Epithelial cell of prostate (primary cell): ENCODE measurements at places on chromosomes 7 and 10.

DNA sequence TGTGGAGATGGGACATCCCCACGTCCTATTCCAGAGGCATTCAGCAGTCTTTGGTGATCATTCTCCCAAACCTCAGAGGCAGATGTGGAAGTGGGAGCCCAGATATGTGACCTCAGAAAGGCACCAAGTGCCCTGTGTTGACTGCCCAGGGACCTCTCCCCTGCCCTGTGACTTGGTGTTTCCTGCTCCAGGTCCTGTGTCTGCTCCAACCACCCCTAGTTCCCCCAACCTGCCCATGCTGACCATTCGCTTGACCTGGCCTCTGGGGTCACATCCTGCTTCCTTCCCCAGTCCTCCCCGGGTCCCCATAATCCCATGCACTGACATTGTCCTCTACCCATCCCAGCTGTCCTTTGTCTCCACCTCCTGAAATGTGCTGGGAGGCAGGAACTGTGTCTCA is 7.6 kb downstream of the CYP26A1 start:
- DNase-seq = no peak

DNA sequence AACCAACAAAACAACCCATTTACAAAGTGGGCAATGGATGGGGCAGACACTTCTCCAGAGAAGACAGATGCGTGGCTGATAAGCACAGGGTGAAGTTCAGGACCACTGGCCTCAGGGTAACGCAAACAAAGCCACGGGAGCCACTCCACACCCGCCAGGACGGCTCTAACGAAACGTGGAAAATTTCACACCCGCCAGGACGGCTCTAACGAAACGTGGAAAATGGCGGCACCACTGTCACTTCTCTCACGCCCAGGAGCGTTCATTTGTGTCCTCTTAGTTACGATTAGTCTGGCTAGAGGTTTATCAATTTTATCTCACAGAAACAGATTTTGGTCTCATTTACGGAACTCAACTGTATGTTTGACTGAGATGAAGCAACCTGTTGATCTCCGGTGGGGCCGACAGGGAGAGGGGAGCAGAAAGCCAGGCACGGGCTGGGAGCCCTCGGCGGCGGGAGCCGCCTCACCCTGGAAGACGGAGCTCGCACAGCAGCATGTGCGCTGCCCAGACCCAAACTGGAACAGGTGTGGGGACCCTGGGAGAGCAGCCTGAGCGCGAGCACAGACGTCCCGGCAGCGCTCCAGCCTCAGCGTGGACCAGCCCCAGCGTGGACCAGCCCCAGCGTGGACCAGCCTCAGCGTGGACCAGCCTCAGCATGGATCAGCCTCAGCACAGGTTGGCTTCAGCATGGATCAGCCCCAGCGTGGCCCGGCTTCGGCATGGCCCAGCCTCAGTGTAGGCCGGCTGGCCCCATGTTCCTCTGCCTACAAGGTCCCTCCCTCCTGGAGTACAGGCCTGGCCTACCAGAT is 243.5 kb downstream of the MAD1L1 start:
- DNase-seq = no peak

DNA sequence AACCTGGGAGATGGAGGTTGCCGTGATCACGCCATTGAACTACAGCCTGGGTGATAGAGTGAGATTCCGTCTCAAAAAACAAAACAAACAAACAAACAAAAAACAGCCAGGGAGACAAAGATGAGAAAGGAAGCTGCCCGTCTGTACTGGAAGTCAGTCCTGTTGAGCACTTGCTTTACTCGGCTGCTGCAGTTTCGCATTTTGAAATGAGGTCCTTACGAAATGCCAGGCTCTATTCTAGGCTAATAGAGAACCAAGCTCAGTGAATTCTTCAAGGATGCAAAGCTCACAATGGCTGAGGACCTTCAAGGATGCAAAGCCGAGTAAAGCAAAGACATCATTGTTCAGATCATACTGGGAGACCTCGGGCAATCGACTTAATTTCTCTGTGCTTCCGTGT is 333.3 kb downstream of the CALN1 start:
- no peak for DNase-seq

- DNase-seq = no peak
Measured at GRCh38 chr7:95322854-95323253, 1.5 kb downstream of the PON1 start.

DNA sequence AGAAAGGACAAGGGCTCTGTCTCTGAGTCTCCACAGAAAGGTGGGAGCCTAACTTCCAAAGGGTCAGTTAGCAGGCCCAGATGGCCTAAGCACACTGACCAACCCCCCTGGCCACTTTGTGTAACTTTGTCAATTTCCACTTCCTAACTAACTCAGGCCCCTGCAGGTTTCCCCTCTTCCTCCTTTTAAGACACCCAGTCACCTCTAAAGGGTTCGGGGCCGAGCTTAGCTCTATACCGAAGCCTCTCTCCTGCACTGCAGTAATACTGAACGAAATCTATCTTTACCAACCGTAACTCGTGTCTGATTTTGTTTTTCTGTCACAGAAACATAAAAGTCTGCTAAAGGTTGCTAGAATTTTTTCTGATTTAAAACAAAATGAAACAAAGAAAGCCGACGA is 44.4 kb downstream of the CCDC3 start:
- DNase-seq = no peak

GRCh38 chr7:26989897-26990670 is 105.7 kb downstream of the HOXA1 start:
- no peak for DNase-seq

GRCh38 chr10:13586676-13587355 is at the start of gene PRPF18:
PRPF18 (plus strand) TSS chr10:13586965; CDS start chr10:13587087, 122 bp downstream.
- DNase-seq = peak; percentile 78

DNA sequence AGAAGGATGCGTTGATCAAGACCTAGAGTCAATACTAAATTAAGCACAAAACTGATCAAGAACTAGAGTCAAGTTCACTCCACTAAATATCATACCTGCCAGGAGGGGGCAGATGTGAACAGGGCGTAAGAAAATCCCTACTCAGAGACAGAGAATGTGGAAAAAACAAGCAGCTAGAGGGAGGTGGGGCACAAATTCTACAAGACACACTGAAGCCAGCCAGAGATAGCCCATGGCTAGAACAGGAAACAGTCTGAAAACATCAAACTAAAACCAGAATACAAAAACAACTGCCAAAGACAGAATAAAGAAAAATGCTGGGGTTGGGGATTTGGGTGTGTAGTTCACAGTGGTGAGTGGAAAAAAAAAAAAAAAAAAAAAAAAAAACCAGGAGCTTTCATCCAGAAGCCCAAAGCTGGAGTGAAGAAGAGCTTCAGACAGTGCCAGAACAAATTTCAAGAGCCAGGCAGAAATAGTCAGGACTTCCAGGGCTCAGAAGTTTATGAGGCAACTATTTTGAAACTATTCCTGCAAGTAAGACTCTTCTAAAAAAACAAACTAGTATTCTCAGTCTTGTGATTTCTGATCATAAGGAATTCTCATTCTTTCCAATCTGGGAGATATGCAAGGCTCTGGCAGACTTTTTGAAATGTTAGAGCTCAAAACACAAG is 118.3 kb downstream of the CCDC71L start:
- DNase-seq = no peak

DNA sequence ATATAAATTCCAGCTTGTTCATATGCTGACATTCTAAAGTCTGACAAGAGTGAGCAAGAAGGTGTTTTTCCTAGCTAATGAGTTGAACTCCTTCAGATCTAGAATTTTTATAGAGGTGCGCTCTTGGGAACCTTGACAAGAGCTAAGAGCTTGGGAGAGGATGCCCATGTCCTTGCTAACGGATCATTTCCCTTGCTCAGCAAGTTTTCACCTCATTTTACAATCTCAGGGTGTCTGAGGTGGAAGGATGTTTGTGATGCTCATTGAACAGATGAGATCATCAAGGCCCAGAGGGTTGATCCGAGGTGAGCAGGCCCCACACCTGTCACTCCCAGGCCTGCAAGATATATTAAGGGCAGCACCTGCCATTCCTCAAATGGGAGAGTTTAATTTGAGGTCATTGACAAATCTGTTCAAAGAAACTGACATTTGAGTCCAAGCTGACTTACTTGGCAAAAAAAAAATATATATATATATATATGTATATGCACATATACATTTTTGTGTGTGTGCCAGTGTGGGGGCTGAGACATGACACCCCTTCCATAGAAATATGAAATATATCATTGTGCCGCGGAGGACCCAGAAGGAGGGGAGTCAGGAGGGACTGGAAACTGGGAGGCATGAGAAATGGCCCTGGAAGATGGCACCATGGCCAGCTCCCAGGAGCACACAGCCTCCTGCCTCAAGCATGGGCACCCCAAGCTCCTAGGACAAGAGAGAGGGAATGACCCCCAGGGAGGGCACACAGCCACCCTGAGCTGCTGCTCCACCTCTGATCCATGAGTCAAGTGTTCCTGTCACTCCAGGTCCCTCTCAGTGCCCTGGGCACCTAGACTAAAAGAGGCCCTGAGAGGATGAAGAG is 17.3 kb upstream of the TMEM72 start:
- DNase-seq = no peak

- no peak for DNase-seq
Measured at GRCh38 chr7:2508327-2509215, 11.0 kb upstream of the LFNG start.

GRCh38 chr10:75407224-75407712 is 5.7 kb upstream of the ZNF503 start:
- DNase-seq = no peak

GRCh38 chr10:1605121-1605520 is 132.2 kb downstream of the ADARB2 start:
- DNase-seq = no peak

DNA sequence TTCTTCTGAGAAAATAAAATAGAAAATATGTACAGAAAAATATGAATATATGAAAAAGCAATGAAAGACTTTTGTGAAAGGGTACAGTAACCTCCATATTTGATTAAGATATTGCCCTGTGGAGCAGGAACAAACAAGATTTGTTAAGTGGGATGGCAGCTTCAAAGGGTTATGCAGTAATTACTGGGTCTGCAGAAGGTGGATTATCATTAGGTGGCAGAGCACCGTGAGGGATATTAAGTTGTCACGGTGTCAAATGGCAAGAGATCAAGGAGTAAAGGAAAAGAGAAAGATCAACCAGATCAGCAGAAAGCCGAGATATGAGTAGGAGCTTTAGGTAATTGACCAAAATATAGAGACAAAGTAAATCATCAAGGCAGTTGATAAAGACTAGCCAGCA is 44.1 kb downstream of the DGKB start:
- DNase-seq = no peak

DNA sequence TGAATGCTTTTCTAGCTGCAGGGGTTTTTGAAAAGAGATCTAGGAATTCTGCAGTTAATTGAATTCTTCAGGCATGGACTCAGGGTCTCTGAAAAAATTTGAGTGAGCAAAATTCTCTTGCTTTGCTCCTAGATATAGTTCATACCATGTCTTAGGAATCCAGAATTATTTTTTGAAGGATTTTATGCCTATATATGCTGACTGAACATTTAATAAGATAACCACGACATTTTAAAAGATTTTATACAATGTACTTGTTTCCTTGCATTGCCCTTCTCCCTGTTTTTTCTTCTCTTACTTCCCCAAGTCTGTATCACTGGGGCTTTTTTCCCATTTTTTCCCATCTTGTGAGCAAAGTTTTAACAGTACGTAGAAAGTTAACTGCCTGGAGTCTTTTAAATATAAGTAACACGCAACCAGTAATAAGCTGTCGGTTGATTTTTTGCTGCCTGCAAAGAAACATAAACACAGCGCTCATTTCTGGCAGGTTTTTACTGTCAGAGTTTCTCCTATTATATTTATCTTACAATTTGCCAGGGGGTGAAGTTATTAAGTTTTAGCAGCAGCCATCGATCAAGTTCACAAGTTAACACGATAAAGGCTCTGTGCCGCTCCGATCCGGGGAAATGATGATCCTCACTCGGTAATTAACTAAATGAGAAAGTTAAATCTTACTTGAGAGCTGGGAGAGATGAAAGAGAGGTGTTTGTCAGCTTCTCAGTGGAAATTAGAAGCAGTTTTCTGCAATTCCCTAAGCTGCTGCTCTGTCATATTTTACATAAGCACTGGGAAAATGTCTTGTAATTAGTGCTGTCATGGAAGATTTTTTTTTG is 81.0 kb downstream of the POLL start:
- DNase-seq = no peak

DNA sequence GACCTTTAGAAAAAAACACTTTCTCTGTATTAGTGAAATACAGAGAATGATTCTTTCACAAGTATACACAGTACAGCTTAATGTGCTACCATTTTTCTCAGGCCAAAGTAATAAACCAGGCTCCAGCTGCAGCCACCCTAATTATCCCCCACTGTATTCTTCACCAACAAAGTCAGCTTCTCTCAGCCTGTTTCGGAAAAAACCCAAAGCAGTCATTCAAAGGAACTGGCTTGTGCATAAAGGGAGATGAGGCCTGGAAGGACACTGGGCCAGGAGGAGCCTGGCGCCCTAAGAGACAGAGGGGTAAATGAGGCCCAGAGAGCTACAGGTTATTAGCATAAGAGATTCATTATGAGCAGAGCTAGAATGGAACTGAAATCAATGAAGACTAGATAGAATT is 9.2 kb downstream of the USP54 start:
- DNase-seq = no peak

DNA sequence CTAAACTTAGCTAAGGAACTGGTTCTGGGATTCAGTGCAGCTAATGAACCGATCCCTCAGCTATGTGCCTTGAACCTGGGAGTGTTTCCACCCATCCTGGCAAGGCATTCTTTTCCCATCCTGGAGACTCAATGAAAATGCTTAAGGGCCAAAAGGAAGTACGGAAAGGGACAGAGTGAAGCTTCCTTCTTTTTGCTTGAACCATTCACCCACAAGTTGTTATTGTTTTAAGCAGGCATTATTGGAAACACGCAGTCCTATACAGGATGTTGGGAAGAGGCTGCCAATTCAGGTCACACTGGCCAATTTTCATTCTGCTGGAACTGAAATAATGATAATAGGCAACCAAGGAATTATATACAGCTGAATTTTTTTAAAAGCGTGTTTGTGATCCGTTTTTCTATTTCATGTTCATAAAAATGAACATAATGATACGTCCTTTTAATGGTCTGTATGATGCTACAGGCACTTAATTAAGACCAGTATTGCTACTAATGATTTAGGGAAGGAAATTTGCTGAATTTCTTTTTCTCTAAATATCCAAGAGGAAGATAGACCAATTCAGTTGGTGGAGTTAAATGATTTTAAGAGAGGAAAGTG is 57.8 kb upstream of the FZD1 start:
- no peak for DNase-seq

- DNase-seq = no peak
Measured at GRCh38 chr7:71313553-71313952, 181.6 kb downstream of the GALNT17 start.

- no peak for DNase-seq
Measured at GRCh38 chr10:29112827-29113615, 175.8 kb upstream of the LYZL1 start.

DNA sequence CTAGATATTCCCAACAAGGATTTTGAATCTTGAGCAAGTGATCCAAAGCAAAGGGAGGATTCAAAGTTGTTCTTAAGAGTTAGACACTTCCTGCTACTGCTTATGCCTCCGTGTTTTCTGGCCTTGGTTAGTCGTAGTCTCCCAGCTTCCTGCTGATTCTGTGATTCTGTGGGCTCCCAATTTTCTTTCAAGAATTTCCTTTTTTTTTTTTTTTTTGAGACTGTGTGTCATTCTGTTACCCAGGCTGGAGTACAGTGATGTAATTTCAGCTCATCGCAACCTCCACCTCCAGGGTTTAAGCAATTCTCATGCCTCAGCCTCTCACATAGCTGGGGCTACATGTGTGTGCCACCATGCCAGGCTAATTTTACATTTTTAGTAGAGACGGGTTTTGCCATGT is 4.4 kb upstream of the ITGB8 start:
- no peak for DNase-seq

- no peak for DNase-seq
Measured at GRCh38 chr10:124698545-124699469, 45.4 kb downstream of the FAM53B start.
